Right lobe of liver (tissue), 6 donors: ENCODE measurements at places on chromosomes 2 and 18. TPM values are rescaled to one million over a fixed set of nuclear protein-coding genes. Genes with fewer than 3 reads are reported as not detected.

The MAPK4 gene
- total RNA-seq = 7.3 TPM

The RAD51AP2 gene
- 0.31 TPM for total RNA-seq

The FIGN gene
- total RNA-seq = 4.7 TPM

The TXNDC2 gene
- not detected for total RNA-seq

The CHRNA1 gene
- total RNA-seq = not detected

DNA sequence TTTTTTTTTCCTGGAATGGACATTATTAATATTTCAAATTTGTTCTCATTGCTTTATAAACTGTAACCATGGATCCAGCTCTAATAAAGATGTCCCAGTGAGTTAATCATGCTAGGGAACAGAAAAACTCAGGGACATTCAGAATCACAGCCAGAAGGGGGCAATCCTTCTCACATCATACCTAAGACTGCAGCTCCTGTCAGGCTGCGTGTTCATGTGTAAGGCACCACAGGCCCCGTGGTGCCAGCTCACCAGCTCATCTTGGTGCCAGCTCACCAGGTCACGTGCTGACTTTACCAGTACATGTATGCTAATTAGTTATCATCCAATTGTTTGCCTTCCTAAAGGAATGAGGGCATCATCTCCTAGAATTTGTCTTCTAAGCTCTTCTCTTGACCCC is 84.7 kb upstream of the NEDD4L start:
- DNase-seq = peak; percentile 60

DNA sequence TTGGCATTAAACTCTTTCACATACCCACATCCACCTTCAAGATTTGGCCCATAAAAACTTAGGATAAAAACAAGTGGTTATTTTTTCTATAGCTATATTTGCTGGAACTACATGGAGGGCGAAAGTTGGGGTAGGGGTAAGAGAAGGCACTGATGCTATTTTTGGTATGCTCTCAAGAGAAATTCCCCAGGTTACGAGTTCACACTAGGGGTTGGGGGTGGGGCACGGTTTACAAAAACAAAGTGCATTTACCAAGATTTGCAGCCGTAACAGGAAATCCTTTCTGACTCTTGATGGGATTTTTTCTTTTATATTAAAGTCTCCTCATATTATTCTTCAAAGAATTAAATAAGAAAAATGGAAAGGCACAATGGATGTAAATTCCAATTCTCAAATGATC is 6.8 kb downstream of the SERPINE2 start:
- DNase-seq = no peak

GRCh38 chr2:28470759-28471158 is 25.1 kb upstream of the PLB1 start:
- DNase-seq = no peak

- no peak for DNase-seq
These were observed 179.7 kb downstream of the ICOS start for GRCh38 chr2:204116159-204116792.

GRCh38 chr2:73297586-73297985 is 4.2 kb upstream of the EGR4 start:
- no peak for DNase-seq

DNA sequence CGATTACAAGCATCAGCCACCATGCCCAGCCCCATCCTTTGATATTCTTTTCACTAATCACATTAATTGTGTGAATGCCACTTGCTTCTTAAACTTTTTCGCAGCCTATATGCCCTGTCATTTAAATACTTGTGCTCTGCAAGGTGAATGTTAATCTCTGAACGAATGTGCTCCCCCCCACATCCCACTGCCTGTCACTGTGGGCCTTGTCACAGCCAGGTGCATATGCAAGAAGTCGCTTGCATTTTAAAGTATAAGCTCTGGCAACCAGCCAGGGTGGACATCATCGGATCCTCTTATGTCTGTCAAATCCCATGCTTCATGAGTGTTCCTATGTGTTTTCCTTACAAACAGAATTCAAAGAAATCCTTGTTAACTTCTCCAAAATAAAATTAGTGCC is 304.4 kb downstream of the GALR1 start:
- no peak for DNase-seq

- peak; percentile 83 for DNase-seq
These were observed at the start of gene LTBP1 for GRCh38 chr2:32946314-32947075. TSS of gene LTBP1 (plus strand) at chr2:32946953. CDS start at chr2:32947325, 372 bp downstream.
